ENCODE measurements at places on chromosomes 1 and 21.

GRCh38 chr21:33020558-33021100 lies 5.1 kb upstream of the OLIG2 start:
- no peak for DNase-seq

DNA sequence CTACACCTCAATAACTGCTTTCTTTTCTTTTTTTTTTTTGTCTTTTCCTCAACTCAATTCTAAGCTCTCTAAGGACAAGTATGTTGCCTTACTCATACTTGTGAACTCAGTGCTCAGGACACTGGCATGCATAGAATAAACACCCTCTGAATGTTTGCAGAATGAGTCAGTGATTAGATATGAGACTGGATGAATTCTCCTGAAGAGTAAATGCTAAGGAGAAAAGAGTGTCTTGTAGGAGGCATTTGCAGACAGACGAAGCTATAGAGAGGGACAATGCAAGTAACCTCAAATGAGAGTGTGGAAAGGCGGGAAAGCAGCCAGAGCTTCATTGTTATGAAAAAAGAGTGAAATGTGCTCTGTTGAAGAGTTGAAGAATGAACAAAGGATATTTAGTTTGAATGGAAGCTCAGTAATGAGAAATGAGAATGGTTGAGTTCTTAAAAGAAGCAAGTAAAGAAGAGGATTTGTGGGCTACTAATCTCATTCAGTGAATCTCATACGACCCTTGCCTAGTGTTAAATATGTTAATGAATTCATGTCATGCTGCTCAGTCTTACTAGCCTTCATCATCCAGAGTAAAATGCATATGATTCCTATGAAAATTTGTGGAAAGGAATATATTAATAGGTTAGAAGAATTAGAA lies 166.1 kb upstream of the DPYD start:
- no peak for DNase-seq

- no peak for DNase-seq
Measured at GRCh38 chr1:153945795-153946621, 510 bp downstream of the DENND4B start.

DNA sequence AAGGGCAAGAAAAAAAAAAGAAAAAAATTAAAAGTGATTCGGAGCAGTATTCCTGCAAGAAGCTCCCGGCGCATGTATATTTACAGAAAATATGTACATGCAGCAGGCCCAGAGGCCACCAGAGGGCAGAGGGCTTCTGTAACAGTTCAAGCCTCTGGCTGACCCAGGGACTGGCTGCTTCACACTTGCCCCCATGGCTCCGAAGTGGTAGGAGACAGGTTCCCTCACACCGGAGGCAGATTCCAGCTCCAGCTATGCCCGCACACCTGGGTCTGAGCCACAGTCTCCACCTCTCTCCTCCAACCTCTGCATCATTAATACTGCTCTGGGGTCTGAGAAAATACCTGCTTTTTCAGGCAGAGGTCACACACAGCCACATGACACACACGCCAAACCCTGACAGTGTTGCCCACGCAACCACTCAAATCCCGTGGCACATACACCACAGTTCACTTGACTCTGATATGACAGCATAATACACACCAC lies 2.2 kb upstream of the ARHGAP30 start:
- no peak for DNase-seq

DNA sequence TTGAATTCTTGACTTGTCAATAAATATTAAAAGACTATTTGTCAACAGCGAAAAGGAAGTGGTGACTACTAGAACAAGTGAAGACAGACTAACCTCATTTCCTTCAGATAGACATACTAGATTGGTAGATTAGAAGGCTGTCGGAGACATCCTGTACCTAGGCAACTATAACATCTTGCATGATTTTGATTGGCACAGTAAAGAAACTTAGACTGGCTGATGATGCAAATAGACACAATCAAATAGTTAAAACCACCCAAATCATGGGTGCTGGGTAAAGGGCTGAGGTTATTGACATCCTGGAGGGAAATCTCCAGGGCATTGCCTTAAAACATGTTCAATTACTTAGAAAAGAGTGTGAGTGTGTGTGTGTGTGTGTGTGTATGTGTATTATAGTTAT lies 85.9 kb upstream of the EDEM3 start:
- DNase-seq: no peak

DNA sequence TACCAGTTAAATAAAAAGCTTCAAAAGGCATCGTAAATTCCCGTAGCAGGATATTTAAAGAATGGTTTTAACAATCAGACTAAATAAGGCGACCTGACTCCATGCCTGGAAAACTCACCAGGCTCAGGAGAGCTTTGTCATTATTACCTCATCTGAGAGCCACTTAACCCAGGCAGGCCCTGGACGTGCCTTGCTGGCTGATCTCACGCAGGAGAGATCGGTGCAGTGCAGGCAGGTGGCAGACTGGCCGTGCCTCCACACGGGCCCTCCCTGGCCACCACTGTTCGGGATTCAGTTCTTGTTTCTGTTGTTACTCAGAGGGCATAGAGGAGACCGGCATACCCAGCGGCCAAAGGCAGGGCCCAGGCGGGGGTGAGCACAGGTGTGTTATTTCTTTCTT lies 6.4 kb downstream of the MT1HL1 start:
- no peak for DNase-seq

GRCh38 chr1:197619008-197619640 lies 156.2 kb downstream of the DENND1B start:
- no peak for DNase-seq

GRCh38 chr1:98323388-98323787 lies 338.1 kb upstream of the SNX7 start:
- no peak for DNase-seq

DNA sequence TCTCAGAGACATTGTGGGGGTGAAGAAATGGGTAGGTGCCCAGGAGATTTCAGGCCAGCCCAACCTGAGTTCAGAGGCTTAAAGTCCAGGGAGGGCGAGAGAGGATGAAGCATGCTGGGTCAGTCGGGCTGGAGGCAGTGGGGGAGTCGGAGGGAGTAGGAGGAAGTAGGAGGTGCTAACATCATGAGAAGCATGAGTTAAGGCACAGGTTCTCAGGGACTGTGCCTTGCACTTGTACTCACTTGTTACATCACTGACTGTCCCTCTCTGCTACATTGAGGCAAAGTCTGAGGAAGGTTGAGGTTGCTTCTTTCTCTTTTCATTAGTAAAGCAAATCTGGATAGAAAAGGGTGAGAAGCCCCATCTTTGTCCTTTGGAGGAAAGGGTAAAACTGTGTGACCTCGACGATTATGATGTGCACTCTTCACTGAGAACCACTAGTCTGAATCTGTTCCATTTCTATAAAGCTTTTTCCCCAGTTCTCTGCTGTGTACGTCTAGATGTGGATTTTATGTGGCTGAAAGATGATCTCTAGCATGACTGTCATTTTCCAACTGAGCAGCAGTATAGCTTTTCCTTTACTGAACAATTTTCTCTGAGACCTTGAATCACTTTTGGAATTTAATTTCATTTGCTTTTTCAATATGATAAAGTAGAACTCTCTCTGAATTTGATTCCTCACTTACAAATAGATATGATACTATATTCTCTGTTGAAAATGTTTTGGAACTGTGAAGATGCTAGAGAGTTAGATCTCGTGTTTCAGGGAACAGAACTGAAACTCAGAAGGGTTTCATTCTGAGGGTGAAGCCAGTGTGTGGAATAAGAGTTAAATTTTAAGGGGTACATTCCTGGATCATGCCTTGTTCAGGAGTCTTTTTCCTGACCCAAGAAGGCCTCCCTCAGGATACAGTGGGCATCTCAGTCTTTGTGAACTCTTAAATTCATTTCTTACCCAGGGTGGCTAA lies 94.6 kb downstream of the FGGY start:
- DNase-seq: no peak

DNA sequence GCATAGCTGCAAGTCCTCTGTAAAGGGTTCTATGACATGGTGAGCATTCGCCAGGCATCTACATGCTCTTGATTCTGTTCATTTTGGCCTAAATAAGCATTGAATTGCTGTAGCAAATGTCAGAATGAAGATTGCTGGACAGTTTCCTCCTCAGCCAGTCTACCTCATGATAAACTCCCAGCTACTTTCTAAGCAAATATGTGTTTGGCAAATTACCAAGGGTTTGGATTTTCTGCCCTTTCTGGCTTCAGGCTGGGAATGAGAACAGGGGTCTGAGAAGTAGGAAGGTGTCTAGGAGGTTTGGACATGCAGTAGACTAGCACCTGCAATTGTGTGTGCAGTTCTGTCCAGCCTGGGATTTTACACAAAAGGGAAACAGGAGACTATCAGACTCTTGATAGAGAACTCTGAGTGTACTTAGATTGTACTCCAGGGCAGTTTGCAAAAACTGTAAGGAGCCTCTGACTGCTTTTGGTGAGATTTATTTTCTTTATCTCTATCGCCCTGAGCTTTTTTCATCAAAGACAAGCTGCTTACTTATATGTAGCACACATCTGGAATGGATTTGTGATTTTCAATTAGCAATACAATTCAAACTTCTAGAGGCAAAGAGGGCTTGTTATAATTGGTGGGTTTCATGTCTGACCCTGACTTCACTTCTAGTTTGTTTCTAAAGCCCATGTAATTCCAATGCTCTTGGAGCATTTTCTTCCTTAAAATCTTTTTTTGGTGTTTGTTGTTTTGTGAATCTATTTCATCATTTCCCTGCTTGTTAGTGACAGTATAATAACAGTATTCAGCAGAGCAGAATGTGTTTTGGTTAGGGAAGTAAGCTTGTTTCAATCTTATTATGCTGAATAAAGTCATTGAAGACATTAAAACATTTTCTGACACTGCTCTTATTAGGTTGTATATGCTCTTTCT lies 150.8 kb downstream of the VPS13D start:
- DNase-seq: no peak

DNA sequence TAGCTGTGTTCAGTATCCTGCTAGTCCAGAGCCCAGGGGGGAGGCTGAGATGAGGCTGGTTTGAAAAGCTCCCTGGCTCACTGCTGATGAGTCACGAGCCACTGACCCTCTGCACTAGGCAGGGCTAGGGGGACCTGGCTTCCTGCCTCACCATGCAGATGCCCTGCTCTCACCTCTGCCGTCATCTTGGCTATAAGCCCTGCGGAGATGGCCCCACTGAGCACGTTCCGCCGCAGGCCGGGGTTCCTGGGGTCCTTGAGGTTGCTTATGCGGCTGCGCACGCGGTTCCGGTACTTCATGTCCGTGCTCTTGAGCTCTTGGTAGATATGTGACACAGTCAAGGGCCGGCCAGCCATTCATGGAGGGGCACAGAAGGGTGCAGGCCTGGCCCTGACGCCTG lies 24.1 kb upstream of the ZNF436 start:
- DNase-seq: no peak

GRCh38 chr1:246641394-246641793 lies 75.1 kb downstream of the CNST start:
- DNase-seq: no peak

DNA sequence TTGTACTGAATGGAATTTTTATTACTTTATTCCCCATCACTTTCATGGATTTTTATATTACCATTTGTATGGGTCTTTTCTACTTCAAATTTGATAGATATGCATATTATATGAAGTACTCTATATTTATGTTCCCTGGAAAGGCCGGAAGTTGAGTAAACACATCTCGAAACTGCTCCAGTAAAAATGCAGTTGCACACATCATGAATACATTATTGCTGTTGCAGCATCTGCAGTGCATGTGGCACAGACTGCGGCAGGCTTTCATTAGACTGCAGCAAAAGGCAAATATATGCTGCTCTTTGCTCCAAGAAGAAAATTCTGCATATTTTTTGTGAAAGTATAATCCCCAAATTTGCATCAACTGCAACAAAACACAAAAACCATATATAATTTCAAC lies 48.7 kb upstream of the LRRC7 start:
- DNase-seq: no peak

DNA sequence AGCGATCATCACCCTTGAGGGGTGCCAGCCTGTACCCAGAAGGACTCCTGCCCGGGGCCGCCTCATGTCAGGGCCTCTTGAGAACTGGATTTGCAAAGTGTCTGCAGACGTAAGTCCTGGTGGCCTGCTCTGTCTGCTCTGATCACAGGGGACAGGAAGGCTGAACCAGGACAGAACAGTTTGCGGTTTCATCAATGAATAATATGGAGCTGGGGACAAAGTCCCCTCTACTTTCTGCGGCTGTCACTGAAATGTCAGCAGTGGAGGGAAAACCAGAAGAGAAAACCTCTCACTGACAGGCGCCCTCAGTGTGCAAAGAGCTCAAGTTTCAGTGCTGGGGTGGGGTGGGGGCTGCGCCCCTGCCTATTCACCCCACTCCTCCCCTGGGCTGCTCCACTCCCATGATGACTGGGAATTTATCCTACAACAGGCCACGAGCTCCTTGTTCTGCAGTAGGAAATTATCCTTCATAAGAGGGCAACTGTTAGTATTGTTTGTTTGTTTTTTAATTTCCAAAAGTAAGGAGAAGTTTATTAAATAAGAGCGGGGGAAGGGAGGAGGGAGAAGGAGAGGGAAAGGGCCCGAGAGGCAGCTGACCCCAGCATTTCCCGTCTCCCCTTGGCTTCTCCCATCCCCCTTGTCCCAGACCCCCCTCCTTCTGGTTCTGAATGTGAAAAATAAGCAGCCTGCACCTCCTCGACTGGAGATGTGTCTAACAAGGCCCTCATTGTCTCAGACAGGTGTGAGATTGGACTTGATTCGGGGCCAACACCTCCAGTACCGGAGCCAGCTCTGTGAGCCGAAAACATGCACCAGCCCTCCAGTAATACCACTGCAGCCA lies 149.2 kb downstream of the CLIC6 start:
- DNase-seq: no peak

DNA sequence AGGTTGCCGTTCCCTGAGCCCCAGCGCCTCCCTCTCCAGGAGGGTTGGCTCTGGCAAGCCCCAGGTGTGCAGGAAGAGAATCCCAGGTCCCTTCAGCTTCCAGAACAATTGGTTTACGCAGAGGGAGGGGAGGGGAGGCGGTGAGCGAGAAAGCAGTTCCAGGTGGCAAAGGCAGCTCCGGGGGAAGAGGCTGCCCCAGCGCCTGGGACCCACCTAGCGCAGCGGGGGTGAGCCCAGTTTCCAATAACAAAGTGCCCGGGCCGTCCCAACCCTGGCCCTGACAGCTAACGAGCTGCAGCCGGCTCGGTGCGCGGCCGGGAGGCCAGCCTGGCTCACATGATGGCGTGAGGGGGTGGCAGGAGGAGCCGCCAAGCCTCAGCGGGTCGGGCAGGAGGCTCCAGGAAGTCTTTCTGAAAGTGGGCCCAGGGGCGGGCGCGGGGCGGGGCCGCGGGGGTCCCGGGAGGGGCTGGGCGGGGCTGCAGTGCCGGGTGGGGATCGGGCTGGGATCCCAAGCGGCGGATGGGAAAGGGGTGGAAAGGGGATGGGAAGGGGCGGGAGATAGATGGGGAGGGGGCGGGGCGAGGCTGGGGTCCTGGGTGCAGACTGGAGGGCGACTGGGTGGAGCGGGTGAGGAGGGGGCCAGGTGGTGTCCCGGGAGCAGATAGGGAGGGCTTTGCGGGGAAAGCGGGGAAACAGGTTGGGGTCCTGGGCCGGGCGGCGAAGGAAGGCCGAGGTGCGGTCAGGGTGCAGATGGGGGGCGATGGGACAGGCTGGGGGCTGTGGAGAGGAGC lies 22.8 kb downstream of the DHRS3 start:
- no peak for DNase-seq

GRCh38 chr1:39896909-39897685 lies 4.6 kb downstream of the MYCL start:
- no peak for DNase-seq

All from activated CD8-positive, alpha-beta memory T cell treated with anti-CD3 and anti-CD28 coated beads for 1 hour (primary cell).